Right renal cortex interstitium (tissue), 3 donors: ENCODE measurements at places on chromosomes 3 and 15.
A peak's percentile ranks its signal among the peaks of the same experiment; 100 is the strongest.

DNA sequence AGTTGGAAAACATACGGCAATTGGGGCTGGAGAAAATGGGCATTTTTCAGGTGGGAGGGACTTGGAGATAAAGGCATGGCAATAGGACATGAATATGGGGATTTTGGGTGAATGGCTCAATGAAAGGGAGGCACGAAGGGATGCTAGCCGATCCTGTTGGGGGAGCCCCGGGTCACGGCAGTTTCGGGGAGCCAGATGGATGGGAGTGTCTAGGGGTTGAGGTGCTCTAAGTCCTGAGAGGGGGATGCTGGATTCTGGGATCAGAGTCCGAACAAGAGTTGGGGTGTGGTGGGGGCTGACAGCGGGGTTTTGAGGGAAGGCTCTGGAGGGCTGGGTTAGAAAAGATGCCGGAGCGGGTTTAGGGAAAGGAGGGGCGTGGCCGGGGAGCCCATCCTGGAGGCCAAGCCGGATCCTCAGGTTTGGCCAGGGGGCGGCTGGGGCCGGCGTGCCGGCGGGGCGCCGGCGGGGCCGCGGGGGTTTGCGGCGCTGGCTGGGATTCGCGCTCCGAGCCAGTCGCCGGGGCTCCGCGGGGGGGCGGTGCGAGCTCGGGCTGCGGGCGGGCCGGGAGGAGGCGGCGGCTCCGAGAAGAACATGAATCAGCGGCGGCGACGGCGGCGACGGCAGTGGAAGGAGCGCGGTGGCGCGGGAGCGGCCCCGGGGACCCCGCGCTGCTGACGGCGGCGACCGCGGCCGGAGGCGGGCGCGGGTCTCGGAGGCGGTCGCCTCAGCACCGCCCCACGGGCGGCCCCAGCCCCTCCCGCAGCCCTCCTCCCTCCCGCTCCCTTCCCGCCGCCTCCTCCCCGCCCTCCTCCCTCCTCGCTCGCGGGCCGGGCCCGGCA is at the start of gene TYRO3:
TSS of gene TYRO3 (plus strand) at position 813 of the 839 bp plus-strand sequence. CDS start 46 bp downstream, outside the sequence.
- DNase-seq = no peak

DNA sequence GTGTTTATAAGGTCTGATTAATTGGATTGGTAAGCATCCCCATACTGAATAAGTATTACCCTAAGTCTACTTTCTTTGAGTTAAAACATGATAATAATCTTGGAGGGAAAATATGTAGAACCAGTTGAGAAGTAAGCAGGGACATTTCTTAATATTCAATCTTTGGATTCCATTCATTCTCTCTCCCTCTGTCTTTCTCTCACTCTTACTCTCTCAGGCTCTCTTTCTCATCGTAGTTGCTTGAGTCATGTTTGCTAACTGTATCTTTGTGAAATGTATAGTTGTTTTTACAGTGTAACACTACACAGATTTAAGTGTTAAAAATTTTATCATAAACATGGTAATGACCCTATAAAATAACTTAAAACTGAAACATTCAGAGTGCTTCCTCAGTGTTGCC is 163.8 kb downstream of the RSRC1 start:
- DNase-seq = no peak

DNA sequence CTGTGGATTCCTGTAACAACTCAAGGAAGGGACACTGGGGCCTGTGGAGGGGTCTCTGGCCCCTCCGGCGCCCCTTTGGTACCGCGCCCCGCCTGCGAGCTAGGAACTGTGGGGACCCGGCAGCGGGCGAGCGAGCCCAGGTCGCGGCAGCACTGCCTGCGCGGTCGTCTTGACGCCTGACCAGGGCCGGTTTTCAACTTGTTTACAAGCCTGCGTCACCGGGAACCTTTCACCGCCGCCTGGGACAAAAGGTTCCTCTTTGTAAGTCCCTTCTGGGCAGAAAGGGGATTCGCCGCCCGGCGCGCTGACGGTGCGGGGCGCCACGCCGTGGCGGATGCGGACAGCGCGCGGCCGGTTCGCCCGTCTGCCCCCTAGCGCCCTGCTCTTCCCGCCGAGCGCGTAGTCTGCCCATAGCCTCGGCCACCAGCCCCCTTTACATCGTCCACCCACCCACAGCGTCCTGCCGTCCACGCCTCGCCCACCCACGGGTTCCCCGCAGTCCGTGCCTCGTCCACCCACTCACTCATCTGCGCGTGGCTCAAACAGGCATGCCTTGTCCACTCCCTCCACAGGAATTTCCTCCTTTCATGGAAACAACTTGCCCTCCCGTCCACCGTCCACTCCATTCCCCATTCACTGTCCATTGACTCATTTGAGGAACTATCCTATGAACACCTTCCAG is 5.5 kb upstream of the CFAP100 start:
- DNase-seq = peak; percentile 74

GRCh38 chr3:49649576-49649975 is 24.6 kb upstream of the APEH start:
- no peak for DNase-seq

DNA sequence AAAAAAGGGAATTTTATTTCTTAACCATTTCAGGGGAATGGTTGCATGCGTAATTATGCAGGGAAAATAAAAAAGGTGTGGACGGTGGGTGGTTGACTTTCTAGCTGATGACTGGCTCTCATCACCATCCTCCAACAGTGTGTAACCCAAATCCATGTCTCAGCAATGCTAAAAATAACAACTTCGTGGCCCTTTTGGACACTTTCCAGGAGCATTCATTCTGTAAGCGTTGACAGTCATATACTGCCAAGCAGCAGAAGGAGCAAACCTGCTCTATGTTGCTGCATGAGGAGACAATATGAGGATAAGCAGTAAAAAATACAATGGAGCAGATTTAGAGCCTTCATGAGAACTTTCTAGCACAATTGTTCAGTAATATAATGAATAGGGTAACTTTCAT is 189.1 kb downstream of the ANXA2 start:
- DNase-seq = no peak

- DNase-seq = no peak
Observed at GRCh38 chr15:42670451-42670850, 66.5 kb downstream of the CDAN1 start.

DNA sequence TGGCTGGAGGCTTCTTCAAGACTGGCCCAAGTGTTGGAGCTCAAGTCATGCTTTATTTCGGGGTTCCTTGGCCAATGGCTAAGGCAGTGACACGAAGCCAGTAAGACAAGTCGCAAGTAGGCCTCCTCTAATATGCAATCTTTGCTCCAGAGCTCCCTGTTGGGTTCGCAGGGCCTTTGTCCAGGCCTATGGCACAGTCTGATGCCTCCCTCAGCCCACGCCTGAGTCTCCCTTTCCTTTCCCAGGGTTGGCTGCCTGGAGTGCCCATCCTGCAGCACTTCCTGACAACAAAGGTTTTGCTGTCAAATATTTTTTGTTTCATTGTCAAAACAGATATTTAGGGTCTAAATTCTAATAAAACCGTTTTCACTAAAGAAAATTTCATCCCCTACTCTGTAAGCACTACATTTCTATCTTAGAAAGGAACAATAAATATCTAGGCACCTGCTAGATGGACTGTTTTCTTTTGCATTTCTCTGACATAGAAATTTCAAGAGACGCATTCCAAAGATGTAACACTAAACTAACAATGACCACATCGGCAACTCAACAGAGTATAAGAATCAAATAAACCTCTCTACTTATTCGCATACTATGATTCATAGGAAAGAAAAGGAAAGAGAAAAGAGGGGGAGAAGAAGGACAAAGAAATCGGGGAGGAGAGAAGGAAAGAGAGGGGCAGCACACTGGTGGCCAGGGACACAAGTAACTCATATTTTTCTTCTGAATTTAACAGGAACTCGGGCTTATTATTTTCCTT is 393.1 kb upstream of the ATP11B start:
- no peak for DNase-seq

GRCh38 chr15:41969851-41970431 is 2.4 kb downstream of the EHD4 start:
- no peak for DNase-seq

DNA sequence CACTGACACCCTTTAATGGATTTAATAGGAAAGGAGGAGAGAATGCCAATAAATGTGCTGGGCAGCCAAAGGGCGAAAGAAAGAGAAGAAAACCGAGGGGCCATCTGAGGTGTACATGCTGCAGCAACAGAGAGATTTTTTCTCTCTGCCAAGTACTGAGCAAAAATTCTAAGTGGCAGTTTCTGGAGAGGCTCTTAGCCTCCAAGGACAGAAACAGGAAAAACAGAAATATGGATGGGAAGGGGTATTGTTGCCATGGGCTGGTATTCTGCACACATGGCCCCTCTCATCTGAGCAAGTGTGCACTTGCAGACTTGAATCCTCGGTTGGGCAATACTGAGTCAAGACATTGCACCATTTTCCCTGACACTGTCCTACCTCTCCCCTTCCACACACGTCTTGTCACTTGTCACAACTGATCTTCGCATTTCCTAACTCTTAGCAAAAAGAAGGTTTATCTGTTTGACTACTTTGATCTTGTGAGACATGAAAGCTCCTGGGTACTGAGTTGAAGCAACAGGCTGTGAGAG is 73.9 kb downstream of the PRICKLE2 start:
- DNase-seq = no peak
